ENCODE measurements at places on chromosomes 1 and 21. TPM values are rescaled to one million over a fixed set of nuclear protein-coding genes. Genes with fewer than 3 reads are reported as not detected.

GRCh38 chr1:162055062-162055461 lies 14.4 kb upstream of the NOS1AP start:
- no peak for DNase-seq

DNA sequence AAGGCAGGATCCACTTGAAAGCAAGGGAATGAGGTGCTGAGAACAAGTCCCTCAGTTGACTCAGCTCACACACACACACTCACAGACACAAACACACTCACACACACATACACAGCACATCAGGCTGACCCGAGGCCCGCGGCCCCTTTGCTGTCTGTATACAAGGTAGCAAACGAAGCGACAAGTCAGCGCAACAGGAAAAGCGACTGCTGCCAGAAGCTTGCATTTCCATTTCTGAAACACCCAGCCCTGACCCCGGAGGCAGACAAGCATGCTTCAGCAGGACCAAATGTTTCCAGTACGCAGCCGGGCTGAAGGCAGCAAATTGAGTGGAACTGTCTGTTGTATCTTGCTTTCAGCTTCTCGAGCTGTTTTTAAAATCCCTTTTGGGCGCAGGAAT lies 501.6 kb downstream of the NPHP4 start:
- no peak for DNase-seq

- DNase-seq: peak; percentile 66
These were observed 86.4 kb upstream of the LYST start for GRCh38 chr1:235952950-235953615.

DNA sequence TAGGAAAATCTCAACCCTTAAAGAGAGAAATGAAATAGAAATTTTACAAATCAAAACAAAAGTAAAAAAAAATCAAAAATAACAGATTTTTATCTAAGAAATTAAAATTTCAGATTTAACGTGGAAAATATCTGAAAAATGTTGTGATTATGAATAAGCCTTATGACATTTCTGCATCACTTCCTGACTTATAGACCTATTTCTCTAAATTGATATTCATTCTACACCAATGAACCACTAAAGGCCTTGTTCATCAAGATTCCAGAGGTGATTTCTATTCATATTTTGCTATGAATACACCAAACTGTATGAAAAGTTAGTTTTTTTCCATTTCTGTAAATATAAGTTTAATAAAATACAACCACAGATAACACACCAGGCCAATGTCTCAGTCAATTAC lies 261.5 kb downstream of the SMYD3 start:
- no peak for DNase-seq

DNA sequence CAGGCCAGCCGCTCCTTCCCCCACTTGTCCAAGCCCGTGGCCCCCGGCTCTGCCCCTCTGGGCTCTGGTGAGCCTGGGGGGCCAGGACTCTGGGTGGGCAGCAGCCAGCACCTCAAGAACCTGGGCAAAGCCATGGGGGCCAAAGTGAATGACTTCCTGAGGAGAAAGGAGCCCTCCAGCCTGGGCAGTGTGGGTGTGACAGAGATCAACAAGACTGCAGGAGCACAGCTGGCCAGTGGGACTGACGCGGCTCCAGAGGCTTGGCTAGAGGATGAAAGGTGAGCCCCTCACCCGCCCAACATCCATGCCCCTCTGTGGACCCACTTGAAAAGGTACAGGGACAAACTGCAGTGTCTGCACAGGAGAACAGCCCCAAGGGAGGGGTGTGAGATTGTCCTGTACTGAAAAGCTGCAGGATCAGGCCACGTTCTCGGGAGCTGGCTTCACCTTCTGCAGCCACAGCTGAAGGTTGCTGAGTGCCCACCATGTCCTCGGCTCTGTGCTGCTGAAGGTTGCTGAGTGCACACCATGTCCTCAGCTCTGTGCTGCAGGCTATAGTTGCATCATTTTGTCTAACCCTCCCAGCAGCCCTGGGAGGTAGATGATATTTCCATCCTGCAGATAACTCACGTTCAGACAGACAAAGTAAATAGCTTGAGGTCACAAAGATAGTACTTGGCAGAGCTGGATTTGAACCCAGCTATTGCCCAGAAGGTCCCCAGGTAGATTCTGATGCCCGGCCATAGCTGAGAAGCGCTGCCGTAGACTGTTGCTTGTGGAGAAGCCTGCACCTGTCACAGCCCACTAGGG lies 618 bp downstream of the C1orf226 start:
- no peak for DNase-seq

DNA sequence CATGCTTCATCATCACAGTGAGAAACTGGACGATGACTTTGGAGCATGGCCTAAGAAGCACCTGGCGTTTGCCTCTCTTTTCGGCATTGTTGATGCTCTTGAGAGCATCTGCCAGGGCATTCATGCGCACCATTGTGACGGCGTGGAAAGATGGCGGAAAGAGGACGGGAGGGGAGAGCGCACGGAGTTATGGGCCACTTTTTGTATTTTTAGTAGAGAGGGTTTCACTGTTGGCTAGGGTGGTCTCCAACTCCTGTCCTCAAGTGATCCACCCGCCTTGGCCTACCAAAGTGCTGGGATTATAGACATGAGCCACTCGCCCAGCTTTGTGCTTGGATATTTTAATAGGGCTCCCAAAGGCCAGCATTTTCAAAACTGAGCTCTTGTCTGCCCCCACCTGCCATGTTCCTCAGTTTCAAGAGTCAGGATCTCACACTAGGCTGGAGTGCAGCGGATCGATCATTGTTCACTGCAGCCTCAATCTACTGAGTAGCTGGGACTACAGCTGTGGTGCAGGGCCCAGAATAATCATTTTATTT lies 5.3 kb downstream of the RPS8 start:
- DNase-seq: no peak

HLX gene
- not detected for total RNA-seq

KCNE1 gene
- total RNA-seq: not detected

FAM177B gene
- not detected for total RNA-seq

ERG gene
- not detected for total RNA-seq
